T-cell (primary cell): ENCODE measurements at places on chromosomes 13 and 19.
A peak's percentile ranks its signal among the peaks of the same experiment; 100 is the strongest.

DNA sequence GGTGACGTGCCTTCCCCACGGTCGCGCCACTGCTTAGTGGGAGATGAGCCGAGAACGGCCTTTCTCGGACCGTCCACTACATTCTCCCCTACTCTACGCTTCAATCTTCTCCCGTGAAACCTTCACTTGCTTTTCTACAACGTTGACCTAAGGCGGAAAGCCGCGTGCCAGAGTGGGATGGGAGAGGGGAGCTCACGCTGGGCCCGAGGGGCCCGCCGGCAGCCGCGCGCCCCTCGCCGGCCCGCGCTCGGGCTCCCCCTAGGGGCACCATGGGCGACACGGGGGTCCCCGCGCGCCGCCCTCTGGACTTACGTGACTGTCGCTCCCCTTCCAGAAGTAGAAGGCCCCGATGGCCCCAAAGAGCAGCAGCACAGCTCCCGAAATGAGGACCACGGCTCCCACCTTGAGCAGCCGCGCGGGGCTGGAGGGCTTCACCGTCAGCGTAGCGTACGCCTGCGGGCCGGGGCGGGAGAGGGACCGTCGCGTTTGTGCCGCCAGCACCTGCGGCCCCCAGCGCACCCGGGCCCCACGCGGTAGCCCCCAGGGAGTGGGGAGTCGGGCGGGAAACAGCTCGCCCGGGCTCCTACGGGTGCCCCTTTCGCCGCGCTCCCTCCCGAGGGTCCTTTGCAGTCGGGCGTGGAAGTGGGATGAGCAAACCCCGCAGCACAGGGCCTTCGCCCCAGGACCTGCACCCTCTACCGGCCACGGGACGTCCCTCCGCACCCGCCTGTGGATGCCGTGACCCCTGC is 727 bp downstream of the CNMD start:
- DNase-seq: peak; percentile 2

DNA sequence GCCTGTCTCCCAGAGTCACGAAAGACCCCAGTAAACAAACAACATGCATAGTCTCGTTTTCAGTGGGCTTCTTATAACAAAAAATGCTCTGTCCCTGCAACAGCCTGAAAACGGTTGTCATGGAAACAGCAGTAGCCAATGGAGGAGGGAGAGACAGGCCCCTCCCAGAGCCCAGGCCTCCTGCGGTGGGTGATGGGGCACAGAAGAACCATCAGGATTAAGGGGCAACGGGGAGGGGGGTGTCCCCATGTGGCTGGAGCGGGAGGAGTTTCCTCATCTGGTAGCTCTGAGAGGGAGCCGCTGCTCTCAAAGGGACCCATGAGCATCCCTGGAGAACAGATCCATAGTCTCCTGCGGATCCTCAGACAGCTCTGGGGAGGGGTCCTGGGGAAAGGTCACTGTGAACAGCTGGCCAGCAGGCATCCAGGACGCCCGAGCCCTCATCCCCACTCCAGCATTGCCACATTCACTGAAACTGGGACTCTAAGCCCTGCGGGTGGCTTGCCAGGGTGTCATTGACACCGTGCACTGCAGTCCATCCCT is 37.5 kb upstream of the PNMA8B start:
- DNase-seq: no peak

- no peak for DNase-seq
Observed at GRCh38 chr13:94550062-94550738, 45.8 kb downstream of the TGDS start.

DNA sequence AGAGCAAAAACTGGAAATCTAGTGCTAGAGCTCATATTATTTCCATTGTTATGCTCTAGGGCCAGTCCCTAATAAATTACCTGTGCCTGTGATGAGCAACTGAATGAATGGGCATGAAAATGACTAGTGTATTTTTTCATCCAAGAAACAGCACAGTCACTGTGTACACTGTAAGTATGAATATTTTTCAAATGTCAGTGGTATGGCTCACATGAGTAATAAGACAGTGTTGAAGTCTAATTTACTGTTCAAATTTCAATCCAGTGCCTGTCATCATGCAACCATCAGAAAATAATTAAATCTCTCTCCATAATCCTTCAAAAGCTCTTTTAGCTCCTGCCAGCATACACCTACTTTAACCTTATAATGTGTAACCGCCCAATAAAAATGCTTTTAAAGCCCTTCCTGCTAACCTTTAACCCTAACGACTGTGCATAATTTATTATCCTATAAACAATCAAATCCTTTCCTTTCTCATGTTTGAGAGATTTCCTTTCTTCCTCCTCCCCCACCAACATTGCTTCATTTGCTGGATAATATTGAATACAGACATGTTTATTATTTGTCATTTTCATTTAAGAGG is 378.3 kb downstream of the GPC5 start:
- no peak for DNase-seq

DNA sequence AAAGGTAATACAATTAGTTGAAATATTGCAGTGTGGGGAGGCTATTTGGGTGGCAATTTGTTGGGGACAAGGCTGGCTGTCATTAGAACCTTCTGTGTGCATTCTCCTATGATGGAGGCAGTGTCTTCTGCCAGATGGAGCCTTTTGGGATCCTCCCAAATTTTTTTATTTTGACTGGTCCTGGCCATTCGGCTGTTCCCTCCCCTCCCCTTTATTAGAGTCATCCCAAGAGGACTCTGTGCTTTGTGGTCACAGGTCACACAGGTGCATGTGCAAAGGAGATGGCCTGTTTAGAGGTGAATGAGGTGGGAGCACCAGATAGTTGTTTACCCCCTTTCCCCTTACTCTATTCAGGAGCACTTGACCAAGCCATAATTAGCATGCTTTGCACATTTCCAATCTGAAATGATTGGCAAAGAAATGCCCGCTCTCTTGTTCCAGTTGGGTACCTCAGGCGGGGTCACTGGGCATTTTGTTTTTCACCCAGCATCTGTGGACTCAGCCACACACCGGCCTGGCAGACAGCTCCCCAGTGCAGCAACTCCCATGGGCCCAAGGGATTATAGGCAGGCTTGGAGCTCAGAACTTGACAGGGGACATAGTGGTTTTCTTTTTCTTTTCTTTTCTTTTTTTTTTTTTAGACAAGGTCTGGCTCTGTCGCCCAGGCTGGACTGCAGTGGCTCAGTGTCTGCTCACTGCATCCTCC is 19.8 kb downstream of the GATAD2A start:
- no peak for DNase-seq

DNA sequence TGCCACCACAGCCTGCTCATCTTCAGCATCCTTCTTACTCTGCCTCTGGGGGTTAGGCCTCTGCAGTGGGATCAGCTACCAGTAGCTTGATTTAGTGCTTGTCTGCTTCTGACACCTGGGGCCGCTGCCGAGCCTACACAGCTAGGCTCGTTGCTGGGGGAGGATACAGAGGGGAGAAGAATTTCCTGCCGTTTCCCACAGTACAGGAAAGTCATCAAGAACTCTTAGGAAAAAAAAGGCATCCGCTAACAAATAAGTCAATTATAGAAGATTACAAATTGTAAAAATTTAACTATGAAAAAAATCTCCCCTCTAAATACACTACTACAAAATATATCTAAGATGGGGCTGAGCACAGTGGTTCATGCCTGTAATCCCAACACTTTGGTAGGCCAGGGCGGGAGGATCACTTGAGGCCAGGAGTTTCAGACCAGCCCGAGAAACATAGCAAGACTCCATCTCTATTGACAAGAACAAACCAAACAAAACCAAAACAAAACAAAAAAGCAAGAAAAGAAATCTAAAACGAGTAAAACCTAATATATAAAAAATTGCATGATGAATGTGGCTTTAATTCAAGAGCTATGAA is 26.7 kb downstream of the LATS2 start:
- no peak for DNase-seq

DNA sequence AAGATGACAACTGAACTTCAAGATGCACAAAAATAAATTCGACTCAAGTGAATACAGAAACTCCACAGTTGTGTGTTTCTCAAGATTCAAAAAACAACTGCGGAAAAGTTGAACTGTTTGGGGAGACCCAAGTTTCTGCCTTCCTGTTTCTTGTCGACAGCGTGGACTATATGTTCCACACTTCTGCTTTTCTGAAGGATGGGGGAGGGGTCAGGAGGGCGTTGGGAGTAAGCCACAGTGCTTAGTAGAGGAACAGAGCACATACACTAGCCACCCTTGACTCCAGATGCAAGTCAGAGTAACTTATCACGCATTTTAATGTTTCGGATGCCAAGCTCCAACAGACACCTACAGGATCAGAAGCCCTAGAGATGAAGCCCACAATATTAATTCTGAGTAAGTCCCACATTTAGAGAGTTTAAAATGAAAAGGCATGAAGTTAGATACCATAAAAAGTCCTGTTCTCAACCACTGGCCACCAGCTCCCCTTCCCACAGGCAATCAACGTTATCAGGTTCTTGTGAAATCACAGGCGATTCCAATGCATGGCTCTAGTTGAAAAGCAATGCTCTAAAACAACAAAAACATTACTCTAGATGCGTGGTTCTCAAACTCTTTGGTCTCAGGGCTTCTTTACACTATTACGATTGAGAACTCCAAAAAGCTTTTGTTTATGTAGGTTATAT is 4.2 kb downstream of the TUBGCP3 start:
- no peak for DNase-seq

DNA sequence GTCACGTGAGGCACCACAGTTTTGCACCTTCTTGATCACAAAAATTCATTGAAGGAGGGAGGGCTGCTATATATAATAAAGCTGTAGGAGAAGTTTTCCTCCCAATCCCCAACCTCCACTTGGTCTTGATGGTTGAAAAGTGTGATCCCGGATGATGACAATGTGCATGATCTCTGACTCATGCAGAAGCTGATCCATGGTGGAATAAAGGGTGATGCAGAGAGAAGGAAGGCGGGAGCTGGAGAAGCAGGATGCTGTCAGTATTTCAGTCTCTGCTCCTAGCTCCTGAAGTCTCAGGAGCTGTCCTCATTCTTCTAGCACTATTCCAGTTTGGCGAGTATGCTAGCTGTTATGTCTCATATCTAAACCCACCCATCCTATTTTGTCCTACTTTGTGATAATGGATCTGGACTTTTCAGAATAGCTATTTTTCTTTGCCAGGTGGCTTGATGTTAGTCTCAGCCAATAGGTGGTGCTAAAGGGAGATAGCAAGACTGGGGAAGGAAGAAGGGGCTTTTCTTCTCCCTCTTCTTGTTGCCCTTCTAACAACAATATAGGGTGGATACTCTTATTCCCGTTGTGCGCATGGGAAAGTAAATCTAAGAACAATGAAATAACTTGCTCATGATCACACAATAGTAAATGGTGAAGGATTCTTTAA is 65.6 kb upstream of the HTR2A start:
- no peak for DNase-seq

- DNase-seq: no peak
Observed at GRCh38 chr13:92901739-92902138, 324.9 kb upstream of the GPC6 start.

DNA sequence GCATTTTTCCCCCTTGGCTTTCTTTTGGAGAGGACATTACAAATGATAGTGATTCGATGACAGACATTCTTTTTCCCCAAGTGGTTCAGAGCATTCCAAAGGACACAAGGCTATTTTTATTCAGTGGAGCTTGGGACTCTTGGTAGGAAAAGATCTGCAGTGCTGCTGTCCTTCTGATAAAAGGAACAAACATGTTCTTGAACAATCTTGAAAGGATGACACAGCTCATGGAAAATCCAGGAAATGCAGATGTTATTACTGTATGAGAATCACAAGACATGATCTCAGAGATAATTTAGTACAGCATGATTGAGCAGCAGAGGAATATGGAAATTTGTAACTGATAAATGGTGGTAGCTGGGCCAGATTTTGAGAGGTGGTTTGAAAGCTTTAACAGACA is 96.2 kb upstream of the RFC3 start:
- no peak for DNase-seq

DNA sequence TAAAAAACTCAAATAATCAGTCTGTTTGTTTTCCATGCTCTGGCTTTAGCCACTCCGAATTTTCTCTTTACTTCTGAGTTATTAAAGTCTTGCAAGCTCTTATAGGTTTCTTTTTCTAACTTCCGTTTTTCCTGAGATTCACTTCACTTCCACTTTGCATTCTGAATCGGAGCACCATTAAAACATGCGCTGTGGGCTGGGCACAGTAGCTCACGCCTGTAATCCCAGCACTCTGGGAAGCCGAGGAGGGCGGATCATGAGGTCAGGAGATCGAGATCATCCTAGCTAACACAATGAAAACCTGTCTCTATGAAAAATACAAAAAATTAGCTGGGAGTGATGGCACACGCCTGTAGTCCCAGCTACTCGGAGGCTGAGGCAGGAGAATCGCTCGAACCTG is 357.9 kb downstream of the SLITRK6 start:
- no peak for DNase-seq

DNA sequence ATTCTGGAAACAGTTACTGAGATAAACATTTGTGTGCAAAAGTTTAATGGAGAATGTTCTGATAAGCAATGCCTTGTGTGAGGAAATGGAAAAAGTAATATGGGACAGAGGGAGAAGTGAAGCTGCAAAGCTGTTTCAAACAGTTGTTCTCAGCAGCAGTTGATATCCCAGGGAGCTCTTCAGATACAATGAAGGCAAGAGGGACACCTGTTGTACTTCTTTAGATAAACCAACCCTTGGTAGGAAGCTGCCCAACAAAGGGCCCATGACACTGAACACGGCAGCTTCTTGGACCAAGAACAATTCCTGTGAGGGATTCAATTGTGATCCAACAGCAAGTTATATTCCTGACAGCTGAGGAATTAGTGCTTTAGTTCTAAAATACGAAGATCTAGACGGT is 894.3 kb upstream of the PCDH20 start:
- DNase-seq: no peak

- DNase-seq: peak; percentile 81
Observed at GRCh38 chr19:20237773-20238623, 71.0 kb downstream of the ZNF486 start.

DNA sequence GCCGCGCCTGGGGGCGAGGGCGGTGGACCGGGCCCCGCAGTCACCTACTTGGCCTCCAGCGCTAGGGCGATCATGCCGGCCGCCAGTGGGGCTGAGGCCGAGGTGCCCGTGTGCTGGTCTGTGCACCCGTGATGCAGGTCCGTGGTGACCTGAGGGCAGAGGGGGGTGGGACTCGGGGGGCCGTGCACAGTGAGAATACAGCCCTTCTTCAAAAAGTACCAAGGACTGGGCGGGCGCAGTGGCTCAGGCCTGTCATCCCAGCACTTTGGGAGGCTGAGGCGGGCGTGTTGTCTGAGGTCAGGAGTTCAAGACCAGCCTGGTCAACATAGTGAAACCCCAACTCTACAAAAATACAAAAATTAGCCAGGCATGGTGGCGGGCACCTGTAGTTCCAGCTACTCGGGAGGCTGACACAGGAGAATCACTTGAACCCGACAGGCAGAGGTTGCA is 5.0 kb upstream of the C19orf25 start:
- DNase-seq: no peak

- DNase-seq: no peak
Observed at GRCh38 chr19:3111586-3112247, 17.6 kb downstream of the GNA11 start.

GRCh38 chr19:5155586-5156210 is 184.9 kb downstream of the PTPRS start:
- no peak for DNase-seq

GRCh38 chr19:3268326-3268725 is 43.9 kb downstream of the CELF5 start:
- DNase-seq: no peak

DNA sequence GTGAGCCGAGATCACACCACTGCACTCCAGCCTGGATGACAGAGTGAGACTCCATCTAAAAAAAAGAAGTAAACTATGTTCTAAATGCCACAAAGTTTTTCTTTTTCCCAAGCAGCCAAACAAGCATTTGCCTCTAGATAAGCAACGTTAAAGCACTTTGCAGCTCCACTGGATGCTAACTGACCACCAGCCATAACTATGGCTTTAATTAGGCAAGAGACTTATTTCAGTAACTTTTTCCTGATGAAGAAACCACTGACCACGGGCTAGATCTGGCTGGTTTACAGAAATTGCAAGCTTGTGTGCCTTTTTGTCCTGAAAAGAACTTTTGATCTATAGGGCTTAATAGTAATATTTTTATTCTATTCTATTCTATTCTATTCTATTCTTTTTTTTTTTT is 22.1 kb downstream of the CD70 start:
- no peak for DNase-seq
